ENCODE measurements at places on chromosomes 1 and 21. TPM values are rescaled to one million over a fixed set of nuclear protein-coding genes. Genes with fewer than 3 reads are reported as not detected.

SPRR4 gene
- not detected for total RNA-seq

LRRC38 gene
- not detected for total RNA-seq

HMCN1 gene
- 1.5 TPM for total RNA-seq

C2CD4D gene
- total RNA-seq, result not detected

GBP4 gene
- total RNA-seq, result 0.20 TPM

ETV3L gene
- not detected for total RNA-seq

NGF gene
- 45.1 TPM for total RNA-seq

PADI4 gene
- not detected for total RNA-seq

KCNE2 gene
- total RNA-seq, result not detected

TPTE gene
- not detected for total RNA-seq

GRCh38 chr1:153342178-153342577 lies 6.5 kb downstream of the PGLYRP4 start:
- no peak for DNase-seq

DNA sequence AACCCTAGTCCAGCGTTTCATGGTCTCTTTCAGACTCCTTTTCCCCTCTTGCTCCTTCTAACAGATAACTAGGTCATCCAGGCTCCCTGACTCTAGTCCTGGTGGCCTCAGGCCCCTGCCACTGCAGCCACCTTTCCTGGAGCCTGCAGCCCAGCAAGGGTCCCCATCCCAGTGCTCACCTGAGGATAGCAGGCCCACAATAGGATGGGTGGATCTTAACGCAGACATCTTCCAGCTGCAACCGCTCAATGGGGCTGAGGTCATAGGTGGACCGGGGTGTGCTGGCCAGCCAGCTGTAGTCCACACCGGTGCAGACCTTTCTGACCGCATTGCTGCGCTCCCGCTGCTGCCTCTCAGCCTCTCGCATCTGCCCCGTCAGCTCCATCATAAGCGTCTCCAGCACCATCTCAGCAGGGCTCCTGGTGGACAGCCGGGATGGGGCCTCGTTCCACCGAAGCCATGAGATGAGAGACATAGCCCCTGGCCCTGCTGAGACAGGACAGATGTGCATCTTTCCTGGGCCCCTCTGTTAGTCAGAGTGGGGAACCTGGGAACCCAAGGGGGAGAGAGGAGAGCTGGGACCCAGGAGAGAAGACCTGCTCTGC lies 10.9 kb downstream of the RD3 start:
- DNase-seq, result no peak

DNA sequence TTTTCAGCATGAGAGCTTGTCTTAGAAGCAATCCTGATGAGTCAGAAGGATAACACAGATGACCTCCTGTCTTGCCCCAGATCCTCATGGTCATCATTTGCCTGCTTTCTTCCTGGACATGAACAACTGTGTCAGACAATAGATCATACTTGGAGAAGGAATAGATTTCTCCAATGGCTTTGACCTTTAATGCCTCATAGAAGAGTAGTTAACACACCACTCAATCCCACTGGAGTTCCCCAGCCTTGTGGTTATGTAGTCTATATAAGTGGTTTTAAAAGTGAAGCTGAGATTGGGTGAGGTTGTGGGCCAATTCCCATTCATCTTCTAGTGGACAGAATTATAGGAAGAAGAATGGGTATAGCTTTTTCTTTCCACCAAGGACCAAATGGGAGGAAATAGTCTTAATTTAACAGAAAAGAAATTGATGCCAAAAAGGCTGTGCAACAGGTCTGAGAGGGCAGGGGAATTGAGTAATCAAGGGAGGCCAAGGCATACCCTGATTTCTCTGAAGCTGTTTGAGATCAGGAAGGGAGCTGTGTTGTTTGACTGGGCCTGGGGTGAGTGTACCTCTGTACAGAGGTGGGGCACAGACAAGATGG lies 14.4 kb downstream of the PRCC start:
- peak; percentile 33 for DNase-seq

- DNase-seq, result no peak
These were observed 879.9 kb downstream of the AMY1C start for GRCh38 chr1:104629589-104629988.

- peak; percentile 77 for DNase-seq
These were observed 42.5 kb upstream of the DISC1 start for GRCh38 chr1:231584117-231584516.

DNA sequence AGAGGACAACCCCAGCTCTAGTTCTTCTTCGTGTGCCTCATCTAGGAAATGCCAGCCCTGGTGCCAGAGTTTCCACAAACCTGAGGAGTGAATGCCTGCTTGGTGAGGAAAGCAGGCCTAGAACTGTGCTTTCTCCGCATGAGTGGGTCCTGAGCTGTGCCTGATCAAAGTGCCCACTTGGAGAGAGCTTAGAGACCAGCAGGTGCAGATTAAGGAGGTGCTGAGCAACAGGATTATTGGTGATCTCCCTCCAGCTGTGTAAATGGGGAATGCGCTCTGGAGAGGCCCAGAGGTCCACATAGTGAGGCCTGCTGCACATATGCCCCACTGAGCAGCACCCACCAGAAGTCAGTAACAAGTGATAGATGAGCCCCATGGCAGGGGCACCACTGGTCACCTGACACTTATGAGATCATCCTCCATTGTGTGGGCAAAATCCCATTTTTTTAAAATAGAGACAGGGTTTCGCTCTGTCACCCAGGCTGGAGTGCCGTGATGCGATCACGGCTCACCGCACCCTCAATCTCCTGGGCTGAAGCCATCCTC lies 127.2 kb upstream of the ZC3H12A start:
- DNase-seq, result no peak

GRCh38 chr1:40977716-40978115 lies 1.8 kb upstream of the CTPS1 start:
- DNase-seq, result peak; percentile 43

DNA sequence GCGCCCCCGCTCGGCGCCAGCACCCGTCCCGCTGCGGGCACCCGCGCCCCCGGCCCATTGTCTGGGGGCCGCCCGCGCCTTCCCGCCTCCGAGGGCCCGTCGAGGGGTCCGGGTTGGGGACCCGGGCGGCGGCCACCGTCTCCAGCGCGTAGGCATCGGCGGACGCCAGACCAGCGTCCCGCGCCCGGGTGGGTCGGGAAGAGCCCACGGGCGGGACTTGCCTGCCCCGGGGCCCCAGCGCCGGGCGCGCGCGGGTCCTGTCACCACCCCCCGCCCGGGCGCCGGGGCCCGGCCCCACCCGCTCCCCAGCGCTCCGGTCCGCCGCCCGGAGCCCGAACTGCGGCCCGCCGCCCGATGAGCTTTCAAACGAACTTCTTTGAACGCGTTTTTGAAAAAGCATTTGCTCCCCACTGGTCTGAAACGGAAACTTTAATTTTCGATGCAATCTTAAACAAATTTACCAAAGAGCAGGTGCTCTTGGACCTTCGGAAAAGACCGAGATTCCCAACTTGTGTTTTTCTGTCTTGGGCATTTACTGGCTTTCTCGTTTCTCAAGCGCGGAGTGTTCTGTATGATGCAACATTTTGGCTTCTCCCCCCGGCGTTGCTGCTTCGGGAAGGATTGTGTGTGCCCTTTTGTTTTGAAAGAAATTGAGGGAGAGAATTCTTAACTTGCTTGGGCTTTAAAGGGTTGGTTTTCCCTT lies 615 bp downstream of the CLIC4 start:
- DNase-seq, result peak; percentile 46

DNA sequence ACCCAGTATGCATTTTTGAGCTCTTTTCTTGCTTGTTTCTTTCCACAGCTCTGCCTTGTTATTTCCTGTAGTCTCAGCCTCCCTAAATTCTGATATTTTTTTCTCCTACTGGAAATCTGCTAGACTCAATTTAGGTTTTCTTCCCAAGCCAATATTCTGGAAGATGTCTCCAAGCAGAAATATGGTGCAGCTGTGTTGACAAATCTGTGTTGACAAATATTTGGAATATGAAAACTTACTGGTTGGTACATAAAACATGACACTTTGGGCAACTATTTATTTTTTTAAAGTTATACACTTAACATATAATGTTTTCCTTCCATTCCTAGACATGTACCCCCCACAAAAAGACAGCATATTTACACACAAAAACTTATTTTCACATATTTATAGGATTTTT lies 1048.4 kb downstream of the NCAM2 start:
- DNase-seq, result no peak

DNA sequence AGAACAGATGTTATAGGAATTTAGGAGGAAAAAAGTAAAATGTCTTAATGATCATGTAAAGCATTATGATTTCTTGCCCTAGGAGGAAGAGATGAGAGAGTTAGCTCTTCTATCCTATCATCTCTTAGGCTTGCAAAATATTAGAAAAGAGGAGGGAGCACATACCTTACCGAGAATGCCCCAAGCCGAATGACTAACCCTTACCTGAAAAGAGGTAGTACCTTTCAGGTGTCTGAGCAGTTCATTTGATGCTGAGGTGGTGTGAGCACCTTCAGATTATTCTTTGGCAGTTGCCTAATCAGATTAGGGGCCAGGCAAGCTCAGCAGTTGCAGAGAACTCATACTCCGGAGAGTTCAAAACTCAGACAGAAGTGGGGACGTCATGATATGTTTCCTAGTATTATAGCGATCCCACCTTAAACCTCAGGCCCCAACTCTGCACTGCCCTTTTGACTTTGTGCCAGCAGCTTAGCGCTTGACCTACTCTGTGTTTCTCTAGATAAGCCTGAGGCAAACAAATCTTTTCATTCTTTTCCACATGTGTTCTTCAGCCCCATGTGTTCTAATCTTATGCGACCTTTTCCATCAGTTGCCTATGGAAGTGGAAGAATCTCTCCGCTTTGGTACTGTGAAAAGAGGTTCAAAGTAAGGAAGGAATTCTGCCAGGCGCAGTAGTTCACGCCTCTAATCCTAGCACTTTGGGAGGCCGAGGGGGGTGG lies 52.5 kb downstream of the ATP2B4 start:
- no peak for DNase-seq

- no peak for DNase-seq
These were observed 5.1 kb downstream of the DISC1 start for GRCh38 chr1:231631717-231632116.

GRCh38 chr1:53384796-53385195 lies 56.9 kb upstream of the LRP8 start:
- DNase-seq, result no peak

- DNase-seq, result no peak
These were observed 107.6 kb downstream of the GALNT2 start for GRCh38 chr1:230174471-230175162.

DNA sequence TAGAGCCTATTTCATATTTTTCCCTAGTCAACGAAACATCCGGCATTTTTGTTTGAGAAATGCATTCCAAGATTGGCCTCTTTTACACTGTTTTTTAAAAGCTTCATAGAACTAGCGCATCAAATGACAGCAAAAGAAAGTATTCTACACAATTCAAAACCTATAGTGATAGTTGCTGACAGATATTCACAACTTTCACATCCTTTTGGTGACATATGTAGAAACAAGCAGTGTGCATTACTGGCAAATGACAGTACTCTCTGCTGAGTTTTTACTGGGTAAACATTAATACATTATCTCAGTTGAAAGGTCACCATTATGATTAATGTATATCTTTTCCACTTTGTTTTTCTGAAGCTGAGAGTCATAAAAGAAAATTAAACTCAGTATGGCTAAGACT lies 135.4 kb upstream of the RGS18 start:
- no peak for DNase-seq

DNA sequence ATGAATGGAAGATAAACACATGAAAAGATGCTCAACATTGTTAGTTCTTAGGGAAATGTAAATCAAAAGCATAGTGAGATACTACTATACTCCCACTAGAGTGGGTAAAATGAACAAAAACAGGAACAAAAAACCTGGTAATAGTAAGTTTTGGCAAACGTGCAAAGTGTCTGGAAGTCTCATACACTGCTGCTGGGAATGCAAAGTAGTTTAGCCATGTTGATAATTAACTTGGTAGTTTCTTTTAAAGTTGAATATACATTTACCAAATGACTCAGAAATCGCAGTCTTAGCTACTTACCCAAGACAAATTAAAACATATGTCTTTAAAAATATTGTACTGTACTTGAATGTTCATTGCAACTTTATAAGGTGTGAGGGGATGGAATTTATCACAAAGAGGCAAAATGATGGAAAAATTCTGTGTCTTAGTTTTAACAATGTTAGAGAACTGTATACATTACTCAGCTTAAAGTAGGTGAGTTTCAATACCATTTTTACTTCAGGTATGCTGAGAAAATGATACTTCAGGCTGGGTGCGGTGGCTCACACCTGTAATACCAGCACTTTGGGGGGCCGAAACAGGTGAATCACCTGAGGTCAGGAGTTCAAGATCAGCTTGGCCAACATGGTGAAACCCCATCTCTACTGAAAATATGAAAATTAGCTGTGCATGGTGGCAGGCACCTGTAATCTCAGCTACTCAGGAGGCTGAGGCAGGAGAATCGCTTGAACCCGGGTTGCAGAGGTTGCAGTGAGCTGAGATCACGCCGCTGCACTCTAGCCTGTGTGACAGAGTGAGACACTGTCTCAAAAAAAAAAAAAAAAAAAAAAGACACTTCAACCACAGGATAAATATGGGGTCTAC lies 102.3 kb downstream of the PDE4B start:
- DNase-seq, result no peak

DNA sequence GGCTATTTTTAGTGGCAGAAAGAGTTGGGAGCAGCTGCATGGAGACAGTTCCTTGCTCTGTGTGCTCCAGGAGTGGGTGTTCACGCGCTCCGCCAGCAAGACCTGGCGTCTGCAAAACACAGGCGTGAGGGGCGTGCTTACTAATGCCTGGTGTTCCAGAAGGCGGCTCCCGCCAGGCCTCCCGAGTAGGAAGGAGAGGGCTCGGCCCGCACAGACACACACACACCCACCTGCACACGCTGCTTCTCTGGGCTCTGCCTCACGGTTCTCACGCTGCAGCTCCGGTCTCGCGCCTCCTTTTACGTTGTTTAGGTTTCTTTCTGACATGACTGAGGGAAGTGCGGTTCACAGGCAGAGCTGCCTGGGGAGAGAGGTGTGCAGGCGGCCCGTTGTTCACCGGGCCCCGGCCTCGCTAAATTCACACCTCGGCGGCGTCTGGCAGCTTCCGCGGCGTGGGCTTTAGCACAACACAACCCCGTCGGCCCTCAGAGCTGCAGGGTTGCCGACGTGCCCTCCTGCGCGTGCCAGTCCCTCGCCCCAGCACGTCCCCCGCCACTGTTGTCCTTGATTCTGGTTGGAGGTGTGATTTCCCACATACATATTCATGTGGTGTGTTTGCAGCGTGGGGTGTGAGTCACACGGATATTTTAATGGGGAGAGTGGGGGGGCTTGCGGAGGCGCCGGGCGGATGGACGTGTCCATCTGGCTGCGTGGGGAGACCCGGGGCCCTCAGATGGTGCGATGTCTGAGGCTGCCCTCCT lies 77.0 kb downstream of the SKI start:
- no peak for DNase-seq

GRCh38 chr1:63277195-63278192 lies 44.9 kb upstream of the FOXD3 start:
- no peak for DNase-seq

DNA sequence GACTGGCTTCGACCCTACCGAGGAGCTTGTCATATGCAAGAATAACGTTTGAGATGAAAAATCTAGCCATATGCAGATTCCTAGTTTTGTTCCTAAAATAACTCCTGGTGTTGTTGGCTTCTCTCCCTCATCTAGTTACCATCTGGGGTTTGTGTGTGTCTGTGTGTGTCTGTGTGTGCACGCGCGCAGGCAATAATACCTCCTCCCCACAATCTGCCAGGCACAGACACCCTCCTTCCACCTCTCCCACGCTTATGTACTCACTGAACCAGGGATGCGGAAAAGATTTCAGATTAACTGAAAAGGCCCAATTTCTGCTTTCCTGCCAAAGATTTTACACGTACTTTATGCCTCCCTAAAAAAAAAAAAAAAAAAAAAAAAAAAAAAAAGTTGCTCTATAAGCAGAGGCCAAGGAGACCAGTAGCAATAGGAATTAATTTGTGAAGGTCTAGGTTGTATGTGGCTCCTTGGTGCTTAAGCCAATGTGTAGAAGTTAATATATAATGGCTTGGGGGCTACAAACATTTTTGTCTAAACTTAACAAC lies 452.7 kb downstream of the NUF2 start:
- DNase-seq, result no peak
